ENCODE measurements at places on chromosomes 12 and 14.

GRCh38 chr12:107326237-107326636 is 232.9 kb upstream of the CRY1 start:
- no peak for DNase-seq

DNA sequence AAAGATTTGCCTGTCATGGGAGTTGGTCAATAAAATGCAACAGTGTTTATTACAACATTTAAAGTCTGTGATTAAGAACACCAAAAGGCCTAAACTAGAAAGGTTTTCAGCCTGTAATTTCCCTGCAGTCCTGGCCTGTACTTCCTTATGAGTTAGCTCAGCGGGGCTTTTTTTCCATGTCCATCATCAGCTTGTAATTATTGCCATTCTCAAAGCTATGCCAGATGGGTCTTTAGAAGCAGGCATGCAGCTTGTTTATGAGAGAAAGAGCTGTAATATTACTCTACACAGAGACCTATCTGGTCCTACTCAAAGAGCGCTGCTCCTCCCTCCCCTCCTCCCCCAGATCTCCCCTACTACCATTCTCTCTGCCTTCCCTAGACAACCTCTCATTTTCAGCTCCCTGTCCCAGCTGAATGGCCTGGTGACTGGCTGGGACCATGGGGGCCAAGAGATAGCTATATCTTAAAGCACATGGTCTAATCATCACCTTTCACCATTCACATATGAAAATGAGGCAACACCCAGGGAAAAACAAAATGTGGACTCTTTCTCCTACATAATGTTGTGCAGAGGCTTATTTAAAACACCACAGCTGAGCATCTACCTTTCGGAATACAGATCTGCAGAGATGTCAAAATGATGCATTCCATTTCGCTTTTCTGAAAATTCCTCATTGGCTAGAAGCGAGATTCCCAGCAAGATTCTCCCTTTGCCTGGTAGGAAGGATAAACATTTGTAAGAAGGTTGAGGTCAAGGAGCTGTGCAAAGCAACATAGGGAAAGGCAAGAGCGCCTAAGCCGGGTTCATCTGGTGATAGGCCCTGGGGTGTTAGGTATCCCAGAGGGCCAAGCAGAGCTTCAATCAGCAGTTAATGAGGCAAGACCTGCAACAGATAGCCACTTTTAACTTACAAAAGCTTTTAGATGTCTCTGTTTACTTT is 209.7 kb upstream of the CDKN3 start:
- DNase-seq = no peak

DNA sequence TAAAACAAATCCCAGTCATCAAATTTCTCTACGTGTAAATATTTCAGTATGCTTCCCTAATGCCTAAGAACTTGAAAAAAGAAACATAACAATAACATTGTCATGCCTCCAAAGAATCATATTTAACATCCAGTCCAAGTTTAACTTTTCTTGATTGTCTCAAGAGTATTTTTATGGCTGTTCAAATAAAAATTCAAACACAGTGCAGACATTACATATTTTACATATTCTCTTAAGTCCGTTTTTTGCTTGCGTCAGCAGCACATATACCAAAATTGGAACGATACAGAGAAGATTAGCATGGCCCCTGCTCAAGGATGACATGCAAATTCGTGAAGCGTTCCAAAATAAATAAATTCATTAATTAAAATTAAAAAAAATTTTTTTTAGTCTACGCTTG is 23.3 kb upstream of the EEA1 start:
- DNase-seq = no peak

- DNase-seq = no peak
These were observed 1224.9 kb upstream of the TMEM132C start for GRCh38 chr12:127041985-127042625.

DNA sequence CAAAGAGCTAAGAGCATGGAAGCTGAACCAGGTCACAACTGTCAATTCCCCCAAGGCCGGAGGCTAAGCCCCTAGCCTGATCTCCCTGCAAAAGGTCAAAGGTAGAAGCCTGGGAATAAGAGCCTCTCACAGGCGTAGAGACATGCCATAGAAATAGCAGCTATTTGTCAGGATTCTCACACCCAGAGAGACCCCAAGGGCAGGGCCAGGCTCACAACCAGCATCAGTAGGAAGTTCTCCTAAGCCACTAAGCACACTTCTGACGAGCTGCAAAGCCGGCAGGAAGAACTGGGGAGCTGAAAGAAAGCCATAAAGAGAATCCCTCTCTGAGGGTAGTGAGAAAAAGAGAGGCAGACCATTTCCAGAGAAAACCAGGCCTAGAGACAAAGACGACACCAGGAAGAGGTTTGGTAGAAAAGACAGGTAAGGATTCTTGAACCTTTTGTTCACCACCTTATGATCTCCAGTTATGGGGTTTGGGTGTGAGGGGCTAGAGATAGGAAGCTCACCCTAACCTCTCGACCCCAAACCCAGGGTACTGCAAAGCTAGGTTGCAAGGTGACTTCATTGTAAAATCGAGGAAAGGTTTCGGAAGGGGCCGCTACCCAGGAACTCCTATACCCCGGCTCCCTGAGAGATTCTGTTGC is 1.0 kb downstream of the SMARCC2 start:
- DNase-seq = no peak

DNA sequence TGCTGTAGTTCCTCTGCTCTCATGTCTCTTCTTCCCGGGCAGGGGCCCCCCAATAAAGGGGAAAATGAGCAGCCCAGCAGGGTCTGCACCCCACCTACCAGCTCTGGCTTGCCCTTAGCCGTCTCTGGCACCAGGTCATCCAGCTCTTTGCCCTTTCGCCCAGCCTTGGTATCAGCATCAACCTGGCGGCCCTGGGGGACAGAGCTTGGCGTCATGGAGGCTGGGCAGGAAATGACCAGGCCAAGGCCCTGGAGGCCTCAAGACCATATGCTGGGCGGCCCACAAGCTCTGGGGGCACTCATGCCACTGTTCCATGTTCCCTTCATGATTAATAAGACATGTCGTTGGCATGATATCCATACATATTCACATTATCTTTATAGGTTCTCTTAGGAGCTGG is 14.7 kb downstream of the MYL6 start:
- DNase-seq = no peak

GRCh38 chr14:55580470-55581341 is 699 bp downstream of the KTN1 start:
- DNase-seq = peak; percentile 54

DNA sequence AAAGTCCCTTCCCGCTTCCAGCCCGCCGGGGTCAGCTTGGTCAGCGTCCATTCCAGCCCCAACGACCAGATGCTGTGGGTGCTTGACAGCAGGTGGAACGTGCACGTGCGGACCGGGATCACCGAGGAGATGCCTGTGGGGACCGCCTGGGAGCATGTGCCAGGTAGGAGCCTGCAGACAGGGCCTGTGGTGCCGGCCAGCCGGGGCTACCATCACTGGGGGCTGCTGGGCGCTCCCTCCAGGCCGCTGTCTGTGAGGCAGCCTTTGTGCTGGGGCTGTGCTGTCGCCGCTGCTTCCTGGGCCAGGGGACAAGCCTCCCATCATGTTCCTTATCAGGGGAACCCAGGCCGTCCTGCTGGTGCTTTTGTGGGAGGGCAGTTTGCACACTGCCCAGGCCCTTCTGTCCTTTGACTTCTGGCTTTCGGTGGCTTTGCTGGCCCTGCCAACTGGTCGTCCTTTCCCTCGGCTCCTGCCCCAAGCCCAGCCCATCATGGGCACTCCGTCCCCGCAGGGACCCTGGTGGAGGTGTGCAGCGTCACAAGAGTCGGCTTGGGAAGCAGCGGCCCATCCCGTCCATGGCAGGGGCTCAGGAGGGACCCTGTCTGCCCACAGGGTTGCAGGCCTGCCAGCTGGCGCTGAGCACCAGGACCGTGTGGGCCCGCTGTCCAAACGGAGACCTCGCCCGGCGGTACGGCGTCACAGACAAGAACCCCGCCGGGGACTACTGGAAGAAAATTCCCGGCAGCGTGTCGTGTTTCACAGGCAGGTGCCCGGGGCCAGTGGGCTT is 12.4 kb downstream of the ANKRD9 start:
- DNase-seq = no peak

GRCh38 chr12:31560516-31560915 is 30.4 kb downstream of the DENND5B start:
- no peak for DNase-seq

- DNase-seq = no peak
These were observed 192.9 kb downstream of the PRKD1 start for GRCh38 chr14:29734732-29735131.

DNA sequence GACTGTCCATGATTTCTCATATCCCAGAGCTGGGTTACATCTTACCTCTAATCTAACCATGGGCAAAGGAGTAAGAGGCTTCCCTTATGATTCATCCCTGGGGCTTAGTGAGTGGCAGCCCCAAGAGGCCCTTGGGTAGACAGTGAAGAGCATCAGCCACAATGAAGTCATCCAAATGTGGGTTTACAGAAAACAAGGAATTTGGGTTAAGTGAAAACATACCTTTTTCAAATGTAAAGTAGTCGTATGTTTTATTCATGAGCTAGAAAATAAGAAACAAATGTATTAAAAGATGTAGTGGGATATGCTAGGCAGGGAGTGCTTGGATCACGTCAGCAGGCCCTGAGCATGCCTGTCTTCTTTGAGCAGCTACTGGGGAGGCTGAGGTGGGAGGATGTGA is 54.0 kb upstream of the ELK3 start:
- no peak for DNase-seq

- DNase-seq = no peak
These were observed 337.0 kb upstream of the CLEC14A start for GRCh38 chr14:38592764-38593442.

GRCh38 chr12:70722584-70723343 is 85.5 kb upstream of the PTPRB start:
- DNase-seq = no peak

DNA sequence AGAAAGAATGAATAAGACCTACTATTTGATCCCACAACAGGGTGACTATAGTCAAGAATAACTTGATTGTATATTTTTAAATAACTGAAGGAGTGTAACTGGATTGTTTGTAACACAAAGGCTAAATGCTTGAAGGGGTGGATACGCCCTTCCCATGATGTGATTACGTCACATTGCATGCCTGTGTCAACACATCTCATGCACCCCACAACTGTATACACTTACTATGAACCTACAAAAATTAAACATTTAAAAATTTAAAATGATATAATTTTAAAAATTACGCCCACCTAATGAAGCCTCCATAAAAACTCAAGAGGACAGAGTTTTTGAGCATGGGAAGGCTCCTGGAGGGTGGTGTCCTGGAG is 94.5 kb downstream of the SCARB1 start:
- DNase-seq = no peak

GRCh38 chr14:105411017-105411941 is 8.3 kb upstream of the MTA1 start:
- peak; percentile 14 for DNase-seq

GRCh38 chr14:96625426-96625985 is 123.3 kb downstream of the PAPOLA start:
- DNase-seq = no peak

DNA sequence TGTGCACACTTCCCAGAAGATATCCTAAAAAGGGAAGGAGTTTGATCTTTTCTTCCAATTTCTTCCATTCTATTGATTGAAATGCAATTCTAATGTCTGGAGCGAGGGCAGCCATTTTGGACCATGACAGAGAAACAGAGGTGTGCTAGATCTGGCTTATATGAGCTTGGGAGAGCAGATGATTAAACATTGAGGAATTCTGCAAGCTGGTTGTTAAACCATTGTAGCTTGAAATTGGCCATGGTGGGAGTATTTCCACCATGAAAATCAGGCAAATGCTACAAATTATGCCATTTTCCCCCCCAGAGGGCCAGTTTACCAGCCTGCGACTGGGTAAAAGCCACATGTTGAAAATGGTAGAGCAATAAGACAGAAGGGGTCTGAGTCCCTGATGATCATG is 155.0 kb downstream of the PAWR start:
- no peak for DNase-seq

GRCh38 chr14:102939820-102940561 is 17.5 kb downstream of the AMN start:
- no peak for DNase-seq

DNA sequence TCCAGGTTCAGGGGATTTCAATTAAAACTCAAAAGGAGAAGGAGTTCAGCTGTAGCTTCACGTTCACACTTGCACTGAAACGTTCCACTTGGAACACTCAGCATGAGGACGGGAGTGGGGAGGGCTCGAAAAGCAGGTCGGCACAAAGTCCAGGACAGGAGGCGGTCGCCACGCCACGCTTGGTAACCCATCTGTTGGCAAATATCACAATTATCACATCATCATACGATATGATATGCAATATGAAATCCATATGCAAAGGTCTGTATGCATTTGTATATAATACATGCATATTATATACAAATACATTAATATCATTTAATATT is 17.2 kb downstream of the ADGRD1 start:
- DNase-seq = no peak

DNA sequence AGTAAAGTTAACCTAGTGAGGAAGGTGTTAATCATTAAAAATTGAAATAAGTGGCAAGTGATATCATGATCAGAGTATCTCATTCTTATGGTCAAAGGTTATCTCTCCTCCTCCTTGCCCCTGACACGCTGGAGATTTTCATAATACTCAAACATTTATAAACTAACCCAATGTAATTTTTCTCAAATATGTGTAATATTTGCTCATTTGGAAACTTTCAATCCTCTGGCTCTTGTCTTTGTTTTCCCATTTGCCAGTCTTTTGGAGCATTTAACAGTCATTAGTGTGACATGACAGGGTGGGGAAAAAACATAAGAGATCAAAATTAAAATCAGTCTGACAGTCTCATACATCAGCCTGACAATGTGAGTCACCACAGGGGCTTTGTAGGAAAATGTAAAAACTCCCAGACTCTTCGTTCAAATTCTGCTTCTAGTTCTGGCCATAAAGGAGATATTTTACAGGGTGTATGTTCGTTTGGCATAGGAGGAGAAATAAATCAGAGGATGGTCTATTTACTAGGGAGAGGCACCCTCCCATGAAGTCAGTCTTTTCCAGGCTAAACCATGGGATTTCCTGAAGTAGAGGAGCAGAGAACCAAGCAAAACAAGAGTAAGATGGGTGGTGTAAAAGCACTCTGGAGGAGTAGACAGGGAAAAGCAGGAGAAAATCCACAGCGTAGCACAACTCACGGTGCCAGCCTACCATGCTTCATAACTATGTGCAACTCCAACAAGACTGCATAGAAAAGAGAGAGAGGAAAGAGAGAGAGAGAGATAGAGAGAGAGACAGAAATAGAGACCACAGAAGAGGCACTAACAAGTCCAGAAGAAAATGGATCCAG is 369.2 kb upstream of the PDE3A start:
- no peak for DNase-seq

DNA sequence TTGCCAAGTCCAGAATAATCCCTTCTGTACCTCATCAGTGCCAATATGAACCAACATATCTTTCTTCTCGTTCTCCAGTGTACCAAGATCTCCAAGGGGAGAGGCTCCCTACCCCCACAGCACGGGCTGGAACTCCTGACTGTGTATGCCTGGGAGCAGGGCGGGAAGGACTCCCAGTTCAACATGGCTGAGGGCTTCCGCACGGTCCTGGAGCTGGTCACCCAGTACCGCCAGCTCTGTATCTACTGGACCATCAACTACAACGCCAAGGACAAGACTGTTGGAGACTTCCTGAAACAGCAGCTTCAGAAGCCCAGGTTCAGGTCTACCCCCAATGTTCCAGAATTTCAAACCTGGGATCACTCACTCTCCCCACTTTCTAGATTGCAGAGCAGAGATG is 10.5 kb upstream of the OAS2 start:
- no peak for DNase-seq
